ENCODE measurements at places on chromosomes 2 and 18.

DNA sequence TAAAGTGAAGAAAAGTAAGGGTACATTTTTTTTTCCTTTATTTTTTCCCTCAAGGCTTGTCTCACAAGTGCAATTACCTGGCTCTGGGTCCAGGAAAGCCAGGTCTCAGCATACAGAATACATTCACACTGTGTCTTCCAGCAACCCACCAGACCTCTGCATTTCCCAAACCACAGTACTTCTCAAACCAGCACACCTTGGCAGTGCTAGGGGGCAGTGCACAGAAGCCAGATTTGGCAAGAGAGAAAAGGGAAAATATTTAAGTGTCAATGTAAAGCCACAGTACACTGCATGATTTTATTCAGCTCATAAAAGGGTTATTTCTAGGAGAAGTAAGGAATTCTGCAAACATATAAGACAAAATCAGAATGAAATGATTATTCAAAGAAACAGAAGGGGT, 172.8 kb downstream of the NRXN1 start:
- DNase-seq, result no peak

DNA sequence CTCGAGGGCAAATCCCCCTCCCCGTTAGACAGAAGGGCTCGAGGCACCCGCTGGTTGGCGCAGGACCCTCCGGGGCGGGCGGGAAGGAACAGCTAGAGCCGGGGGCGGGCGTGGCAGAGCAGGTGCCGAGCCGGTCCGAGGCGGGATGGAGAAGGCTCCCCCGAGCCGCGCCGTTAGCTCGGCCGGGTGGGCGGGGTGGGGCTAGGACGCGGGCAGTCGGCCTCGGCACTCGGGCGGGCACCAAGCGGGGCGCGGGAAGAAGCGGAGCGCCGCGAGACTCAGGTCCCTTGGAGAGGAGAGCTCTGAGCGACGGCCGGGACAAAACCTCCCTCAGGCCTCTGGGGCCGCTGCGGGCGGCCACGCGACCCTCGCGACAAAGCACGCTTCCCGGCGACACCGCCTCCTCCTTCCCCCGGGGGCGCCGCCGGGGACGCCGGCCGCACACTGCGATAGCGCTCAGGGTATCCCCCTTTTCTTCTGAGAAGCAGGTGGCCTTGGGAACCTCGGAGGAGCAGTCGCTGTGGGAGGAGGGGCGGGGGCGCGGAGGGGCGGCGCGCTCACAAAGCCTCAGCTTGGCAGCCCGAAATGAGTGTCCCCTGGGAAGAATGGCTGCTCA, 721 bp downstream of the FHOD3 start:
- peak; percentile 38 for DNase-seq

- DNase-seq, result no peak
Observed at GRCh38 chr2:157337978-157338377, 12.4 kb upstream of the ERMN start.

DNA sequence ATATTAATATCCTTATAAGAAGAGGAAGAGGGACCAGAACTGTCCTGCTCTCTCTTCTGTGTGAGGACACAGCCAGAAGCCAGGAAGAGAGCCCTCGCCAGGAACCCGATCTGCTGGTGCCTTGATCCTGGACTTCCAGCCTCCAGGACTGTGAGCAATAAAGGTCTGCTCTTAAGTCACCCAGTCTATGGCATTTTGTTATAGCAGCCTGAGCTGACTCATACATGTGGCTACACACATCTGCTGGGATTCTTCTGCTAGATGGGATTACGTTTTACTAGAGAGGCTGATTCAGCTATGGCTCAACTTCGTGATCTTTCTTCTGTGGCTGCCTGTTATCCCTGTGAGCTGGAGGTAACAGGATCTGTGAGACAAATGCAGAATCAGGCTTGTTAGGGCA, 29.6 kb downstream of the ARL4C start:
- DNase-seq, result no peak

- no peak for DNase-seq
Observed at GRCh38 chr2:158602027-158602426, 145.3 kb downstream of the PKP4 start.

- DNase-seq, result no peak
Observed at GRCh38 chr2:179181002-179181401, 83.6 kb downstream of the SESTD1 start.

GRCh38 chr2:38601463-38602135, 1.1 kb downstream of the HNRNPLL start:
- no peak for DNase-seq

DNA sequence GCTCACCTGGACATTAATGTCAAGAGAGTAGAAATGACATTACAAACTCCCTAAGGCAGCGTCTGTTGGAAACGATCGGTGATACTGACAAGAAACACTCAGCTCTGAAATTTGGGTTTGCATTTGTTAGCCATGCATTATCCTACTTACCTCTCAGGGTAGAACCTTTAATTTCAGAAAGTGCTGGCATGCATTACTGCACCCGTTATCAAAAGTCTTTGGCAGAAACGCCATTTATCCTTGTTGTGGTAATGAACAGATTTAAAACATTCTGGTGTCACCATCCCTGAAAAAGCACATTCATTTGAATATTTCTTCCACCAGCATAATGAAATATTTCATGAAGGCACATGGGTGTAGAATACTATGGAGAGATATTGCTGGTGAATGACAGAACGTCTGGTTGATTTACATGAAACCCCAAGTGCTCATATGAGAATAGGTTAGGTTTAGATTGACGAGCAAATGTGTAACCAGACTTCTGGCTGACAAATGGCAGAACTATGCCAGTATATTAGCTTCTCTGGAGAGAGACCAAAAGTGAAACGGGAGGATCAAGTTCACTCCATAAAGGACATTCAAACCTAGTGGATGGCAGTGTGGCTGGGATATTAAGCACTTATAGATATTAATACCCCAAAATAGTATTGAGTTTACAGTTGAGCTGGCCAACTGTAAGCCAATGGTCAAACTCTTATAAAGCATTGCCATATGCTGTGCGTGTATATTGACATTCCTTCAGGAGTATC, 53.5 kb upstream of the ITGB6 start:
- DNase-seq, result no peak

DNA sequence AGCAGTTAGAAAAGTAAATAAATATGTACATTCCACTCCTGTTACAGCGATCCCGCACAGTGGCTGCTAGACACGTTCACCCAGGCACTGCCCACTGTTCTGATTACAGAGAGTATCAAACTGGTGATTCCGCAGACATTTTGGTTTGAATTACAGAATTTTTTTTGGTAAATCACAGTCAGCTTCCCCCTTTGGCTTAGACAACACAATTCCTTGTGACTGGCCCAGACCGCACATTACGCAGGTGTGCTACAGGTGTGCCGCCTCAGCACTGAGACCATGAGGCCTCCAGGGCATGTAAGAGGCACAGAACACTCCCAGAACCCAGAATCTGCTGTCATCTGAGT, 112.3 kb downstream of the PXDN start:
- DNase-seq, result no peak

DNA sequence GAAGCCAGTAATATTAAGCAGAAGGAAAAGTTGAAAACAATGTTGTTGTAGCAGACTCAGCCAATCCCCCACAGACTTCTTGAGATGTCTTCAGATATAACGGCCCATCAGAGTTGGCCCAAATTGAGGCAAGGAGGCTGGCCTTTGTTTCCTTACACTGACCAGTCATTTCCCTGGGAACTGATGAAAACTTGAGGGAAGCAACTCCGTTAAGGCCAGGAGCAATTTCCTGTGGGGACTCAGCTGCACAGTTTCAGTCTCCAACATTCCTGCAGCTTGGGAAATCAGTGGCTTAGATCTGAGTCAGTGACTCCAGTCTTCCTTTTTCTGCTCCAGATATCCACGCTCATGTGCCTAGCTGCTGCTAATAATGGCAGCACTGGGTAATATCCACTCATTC, 75.7 kb downstream of the FTCDNL1 start:
- DNase-seq, result peak; percentile 34

DNA sequence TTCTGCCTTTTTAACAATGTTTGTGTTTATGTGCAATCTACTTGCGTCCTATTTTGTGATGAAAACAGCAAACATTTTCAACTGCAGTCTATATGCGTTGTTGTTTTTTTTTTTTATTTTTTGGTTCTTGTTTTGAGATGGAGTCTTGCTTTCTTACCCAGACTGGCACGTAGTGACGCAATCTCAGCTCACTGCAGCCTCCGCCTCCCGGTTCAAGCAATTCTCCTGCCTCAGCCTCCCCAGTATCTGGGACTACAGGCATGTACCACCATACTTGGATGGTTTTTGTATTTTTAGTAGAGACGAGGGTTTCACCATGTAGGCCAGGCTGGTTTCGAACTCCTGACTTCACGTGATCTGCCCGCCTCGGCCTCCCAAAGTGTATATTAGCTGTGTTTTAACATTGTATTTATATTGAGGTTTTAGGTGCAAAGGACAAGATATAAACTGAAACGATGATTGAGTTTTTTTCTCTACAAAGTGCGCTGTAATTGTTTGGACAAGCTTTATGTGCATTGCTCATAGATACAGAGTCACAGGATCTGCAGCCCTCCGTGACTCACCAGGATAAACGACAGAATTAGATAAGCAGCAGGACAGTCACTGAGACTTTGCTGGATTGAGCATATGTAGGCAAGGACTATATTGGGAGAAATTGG, 17.4 kb downstream of the CDH7 start:
- no peak for DNase-seq

- no peak for DNase-seq
Observed at GRCh38 chr2:59195851-59196250, 954.7 kb upstream of the FANCL start.

GRCh38 chr2:70467237-70467636, 86.4 kb downstream of the TGFA start:
- DNase-seq, result no peak

DNA sequence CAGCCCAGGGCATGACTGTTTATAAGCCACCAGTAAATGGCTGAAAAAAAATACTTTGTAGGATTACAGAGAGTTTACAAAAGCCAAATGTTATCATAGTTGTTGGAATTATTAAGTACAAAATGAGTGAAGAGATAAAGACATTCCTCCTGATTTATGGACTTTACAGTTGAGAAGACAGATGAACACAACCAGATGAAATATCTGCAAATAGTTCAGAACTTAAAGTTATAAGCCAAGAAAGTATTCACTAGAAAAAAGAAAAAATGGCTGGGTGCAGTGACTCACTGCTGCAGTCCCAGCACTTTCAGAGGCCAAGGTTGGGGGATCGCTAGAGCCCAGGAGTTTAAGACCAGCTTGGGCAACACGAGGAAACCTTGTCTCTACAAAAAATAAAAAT, 11.2 kb downstream of the PMAIP1 start:
- no peak for DNase-seq

DNA sequence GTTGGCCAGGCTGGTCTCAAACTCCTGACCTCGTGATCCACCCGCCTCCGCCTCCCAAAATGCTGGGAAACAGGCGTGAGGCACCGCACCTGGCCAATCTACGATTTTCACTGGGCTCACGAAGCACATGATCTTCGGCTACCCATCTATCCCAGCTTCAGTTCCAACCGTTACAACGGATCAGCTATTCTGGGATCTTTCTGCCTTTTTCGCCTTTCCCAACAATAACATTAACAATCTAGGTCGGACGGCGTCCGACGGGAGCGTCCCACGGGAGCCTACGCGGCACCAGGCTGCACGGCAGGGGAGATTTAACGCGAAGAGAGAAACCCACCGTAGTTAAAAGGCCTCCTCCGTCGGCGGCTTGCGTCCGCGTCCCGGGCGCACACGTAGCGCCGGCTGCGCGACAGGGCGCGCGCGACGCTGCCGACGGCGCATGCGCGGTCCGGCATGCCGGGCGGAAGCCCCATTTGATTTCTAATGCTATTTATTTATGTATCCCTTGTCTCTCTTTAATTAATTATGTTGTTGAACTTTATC, at the start of gene MSL3B:
Gene MSL3B, minus strand, starts transcription at position 394 of the 540 bp plus-strand sequence.
- peak; percentile 45 for DNase-seq

DNA sequence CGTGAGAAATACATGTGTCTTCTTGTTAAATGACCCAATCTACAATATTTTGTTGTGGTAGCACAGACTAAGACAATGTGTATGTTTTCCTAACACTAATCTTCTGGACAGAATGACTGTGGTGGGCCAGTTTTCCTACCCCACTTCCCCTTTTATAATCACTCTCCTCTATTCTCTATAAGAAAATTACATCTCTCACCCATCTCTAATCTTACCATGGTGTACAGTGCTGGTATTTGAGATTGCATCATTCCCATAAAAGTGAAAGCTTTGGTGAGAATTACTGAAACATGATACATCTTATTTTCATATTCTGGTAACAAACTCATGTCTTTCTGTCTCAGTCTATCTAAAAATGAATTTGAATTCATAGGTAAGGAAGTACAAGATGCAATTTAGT, 40.5 kb downstream of the CAVIN2 start:
- DNase-seq, result no peak

GRCh38 chr18:7945882-7946281, 378.8 kb downstream of the PTPRM start:
- DNase-seq, result no peak

DNA sequence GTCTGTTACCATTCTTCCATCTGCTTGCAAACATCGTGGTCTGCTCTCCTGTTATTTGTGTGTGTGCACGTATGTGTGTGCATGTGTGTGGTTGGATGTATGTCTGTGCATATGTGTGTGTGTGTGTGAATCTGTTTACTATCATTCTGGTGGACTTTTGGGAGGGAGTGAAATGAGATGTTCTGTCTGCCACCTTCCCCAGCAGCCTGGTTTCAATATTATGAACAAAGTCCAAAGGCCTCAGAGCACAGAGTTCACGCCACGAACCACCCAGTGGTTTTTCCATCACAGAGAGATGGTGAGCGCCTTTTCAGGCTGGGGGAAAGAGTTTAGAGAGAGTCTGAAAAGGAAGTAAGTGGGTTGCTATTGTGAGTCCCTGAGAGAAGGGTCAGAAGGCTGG, 67.1 kb upstream of the YWHAQ start:
- DNase-seq, result no peak

GRCh38 chr2:142668420-142668819, 209.0 kb upstream of the KYNU start:
- DNase-seq, result no peak

DNA sequence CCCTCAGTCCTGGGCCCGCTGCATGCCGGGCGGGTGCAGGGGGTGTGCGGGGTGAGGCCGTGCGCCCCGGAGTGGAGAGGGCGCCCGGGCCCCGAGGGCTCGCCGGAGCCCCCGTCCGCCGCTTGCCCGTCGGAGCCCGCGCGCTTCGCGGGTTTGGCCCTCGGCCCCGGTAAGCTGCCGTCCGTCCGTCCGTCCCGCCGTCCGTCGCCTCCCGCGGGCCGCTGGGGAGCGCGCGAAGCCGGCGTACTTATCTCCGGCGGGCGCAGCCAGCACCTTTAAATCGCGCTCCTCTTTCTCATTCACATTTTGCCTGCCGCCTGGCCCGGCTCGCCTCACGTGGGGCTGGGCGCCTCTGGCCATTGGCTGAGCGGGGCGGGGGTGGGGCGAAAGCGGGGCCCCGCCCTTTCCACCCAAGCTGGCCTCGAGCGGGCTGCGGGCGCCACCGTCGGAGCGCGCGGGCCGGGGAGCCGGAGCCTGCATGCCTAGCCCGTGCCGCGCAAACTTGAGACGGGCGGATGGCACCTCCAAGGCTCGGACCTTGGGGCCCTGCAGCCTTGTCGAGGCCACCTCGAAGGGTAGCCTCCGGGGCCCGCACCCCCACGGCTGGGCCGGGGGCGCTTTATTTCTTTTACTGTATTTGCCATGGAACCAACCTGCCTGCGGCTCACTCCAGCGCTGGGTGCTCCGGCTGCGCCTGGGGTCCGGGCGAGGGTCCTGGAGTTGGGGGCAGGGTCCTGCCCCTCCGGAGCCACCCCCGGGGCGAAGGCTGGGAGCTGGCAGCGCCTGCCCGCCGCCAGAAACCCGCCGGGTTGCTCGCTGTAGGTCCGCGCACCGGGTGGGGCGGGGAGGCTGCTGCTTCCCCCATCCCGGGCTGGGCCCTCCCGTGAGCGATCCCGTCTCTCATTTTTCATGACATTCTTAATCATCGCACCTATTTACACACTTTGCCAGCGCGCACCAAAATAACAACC, at the start of gene GBX2:
Gene GBX2, minus strand, starts transcription at position 277 of the 971 bp plus-strand sequence. CDS start 415 bp downstream, outside the sequence.
- peak; percentile 80 for DNase-seq
